ENCODE measurements at places on chromosomes 11 and 22.

- DNase-seq, result no peak
Observed at GRCh38 chr11:110509472-110509871, 79.7 kb downstream of the FDX1 start.

DNA sequence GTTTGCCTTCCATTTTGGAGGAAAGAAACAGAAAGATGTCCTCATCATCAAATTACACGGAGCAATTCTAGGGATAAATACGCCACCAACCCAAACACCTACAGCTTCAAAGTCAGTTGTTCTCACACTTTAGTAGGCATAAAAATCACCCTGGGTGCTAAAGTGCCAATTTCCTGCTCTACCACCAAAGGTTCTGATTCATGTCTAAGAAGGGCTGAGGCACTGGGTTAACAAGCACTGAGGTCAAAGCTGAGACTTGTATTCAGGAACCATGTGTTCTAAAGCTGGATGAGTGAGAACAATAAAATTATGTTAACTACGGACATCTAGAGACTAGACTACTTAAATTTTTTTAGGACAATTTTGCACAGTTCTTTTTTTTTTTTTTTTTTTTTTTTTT is 127.6 kb downstream of the MPPED2 start:
- DNase-seq, result no peak

- DNase-seq, result no peak
Observed at GRCh38 chr11:132607575-132607974, 924.7 kb downstream of the OPCML start.

- DNase-seq, result no peak
Observed at GRCh38 chr11:66119348-66120133, 49.5 kb downstream of the PACS1 start.

DNA sequence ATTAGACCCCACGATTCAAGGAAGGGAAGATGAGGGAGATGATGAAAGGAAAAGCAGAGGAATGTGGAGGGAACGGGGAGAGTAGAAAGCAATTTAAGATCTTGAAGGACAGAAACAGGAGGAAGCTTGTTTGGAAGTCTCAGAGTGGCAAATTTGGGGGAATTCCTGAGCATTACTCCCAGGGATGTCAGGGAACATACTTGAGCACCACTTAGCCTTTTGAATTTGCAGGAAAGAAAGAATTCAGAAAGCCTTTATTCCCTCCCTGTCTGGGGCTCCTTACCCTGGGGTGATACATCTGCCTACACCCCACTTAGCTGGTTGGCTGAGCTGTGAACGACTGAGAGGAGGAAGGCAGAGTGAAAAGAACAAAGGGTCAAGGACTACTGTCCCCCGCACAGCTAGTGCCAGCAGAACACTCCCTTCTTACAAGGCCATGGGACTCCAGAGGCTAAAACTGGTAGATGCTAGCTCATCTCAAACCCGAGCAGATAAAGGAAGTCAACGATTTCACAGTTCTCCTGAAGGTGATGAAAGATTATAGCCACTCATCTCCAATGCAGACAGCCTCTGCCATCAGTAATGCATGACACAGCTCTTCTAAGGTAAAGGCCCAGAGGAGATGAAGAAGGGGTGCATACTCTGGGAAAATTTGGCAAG is 84.0 kb upstream of the AKIP1 start:
- no peak for DNase-seq

DNA sequence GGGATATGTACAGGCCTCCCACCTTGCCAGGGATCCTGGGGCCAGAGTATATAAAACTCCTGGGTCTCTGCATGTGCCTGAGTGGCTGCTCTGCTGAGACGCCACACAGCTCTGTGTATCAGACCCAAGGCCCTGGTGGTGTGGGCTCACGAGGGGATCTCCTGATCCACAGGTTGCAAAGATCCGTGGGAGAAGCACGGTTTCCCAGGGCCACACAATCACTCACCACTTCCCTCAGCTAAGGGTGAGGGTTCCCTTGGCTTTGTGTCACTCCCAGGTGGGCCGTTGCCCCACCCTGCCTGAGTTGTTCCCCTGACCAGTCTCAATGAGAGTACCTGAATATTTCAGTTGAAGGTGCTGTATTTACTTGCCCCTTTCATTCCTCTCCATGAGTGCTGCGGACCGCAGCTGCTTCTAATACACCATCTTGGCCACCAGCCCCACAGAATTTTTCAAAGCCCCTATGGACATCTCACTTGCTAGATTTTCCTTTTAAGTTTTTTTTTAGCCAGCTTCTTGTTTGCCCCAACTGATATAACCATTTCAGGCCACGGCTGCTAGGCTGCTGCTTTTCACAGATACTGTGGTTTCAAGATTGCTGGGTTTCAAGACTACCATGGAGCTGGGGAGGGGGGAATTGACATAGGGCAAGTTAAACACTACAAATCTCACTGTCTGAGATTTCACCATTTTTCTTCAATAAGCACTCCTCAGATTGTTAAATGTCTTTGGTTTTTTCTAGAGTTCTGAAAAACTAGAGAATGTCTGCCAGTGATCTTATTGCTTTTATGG is 13.7 kb upstream of the DEPDC7 start:
- DNase-seq, result no peak

DNA sequence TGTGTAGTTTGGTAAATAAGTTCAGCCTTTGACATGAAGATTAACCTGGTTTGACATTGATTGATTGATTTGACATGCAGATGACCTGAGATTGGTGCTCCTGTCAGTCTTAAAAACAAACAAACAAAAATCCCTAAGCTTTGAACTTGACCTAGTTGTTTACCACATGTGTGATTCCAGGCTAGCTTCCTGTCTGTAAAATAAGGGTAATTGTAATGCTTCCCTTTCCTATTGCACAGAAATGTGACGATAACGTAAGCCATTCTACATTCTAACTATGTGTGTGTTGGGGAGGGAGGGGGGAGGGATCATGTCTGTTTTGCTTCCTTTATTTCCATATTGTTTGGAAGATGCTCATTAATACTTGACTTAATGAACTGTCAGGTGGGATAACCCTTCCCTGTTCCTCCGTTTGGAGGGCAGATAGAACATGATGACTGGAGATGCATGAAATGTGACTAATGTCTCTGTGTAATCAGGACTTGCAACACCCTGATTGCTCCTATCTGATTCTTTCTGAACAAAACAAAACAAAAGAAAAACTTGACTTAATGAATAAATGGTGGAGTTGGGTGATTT is 106.1 kb upstream of the CLMP start:
- DNase-seq, result no peak

- no peak for DNase-seq
Observed at GRCh38 chr22:19398206-19398605, 33.3 kb downstream of the HIRA start.

DNA sequence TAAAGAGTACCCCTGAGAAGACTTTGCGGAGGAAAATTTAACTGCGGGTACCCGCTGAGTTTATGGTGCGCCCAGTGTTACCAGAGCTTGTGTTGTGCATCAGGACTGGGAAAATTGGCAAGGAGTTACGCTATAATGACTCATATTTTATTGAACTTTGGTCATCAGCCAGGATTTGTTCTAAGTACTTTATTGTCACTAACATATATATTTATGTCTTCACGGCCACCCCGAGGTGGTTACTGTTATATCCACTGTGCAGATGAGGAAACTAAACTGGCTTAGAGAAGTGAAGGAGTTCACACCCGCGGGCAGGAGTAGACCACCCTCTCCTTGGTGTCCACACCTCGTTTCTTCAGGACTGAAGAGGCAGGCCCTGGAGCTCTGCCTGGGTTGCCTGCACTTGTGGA is 667 bp downstream of the ACCS start:
- DNase-seq, result no peak

DNA sequence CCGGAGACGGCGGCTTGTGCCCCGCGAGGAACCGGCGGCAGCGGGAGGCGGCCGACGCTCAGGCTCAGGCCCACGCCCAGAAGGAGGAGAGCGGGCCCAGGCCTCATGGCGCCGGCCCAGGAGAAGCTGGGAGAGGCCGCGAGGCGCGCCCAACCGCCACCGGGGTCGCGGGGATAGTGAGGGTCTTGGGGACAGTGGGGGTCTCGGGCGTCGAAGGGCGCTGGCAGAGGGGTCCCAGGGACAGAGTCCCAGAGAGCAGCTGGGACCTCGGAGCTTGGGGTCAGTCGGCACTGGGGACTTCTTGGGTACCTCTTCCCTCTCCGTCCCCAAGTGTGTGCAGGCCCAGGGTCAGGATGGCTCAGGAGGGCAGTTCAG is at the start of gene PKDREJ:
TSS of gene PKDREJ (minus strand) at position 128 of the 375 bp plus-strand sequence. CDS start at position 107, 21 bp downstream.
- no peak for DNase-seq

GRCh38 chr22:32674925-32675825 is 126.3 kb upstream of the TIMP3 start:
- no peak for DNase-seq

GRCh38 chr22:22894740-22895731 is 7.4 kb downstream of the IGLL5 start:
- no peak for DNase-seq

GRCh38 chr11:134664447-134665187 is 252.6 kb upstream of the B3GAT1 start:
- no peak for DNase-seq

GRCh38 chr11:76025068-76025467 is 181.2 kb downstream of the WNT11 start:
- no peak for DNase-seq

GRCh38 chr22:49767355-49768062 is 60.2 kb downstream of the BRD1 start:
- DNase-seq, result no peak

DNA sequence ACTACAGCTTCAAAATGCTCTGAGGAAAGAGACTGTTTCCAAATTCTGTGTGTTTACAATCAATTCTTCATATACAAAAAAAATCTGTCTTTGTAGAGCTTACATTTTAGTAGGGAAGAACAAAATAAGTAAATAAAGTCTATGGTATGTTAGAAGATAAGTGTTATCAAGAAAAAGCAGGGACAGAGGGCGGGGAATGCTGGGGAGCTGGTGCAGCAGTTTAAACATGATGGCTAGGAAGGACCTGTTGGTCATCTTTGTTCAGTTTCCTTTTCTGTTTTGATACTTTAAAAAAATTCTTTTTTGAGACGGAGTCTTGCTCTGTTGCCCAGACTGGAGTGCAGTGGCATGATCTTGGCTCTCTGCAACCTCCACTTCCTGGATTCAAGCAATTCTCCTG is 16.1 kb downstream of the TMEM25 start:
- no peak for DNase-seq

DNA sequence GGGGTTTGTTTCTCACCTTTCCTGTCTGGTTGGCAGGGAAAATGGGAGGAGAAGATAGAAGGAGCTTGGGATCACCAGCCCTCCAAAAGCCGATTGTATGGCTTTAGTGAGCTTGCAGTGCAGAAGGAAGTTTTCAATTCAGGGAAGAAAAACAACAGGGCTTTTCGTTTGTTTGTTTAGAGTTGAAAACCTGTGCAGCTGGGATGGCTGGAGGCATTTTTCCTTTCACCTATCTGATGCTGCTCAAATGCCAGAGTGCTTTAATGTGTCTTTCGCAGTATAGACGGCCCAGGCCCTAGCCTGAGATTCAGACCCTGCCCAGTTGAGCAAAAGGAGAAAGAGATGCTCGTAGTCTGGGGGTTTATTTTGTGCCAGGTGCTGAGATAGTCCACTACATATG is 87.9 kb downstream of the INSC start:
- DNase-seq, result no peak

Data from T-helper 17 cell (primary cell).